ENCODE measurements at places on chromosomes 1 and 21.

- DNase-seq = no peak
Observed at GRCh38 chr1:223183268-223183862, 40.3 kb upstream of the TLR5 start.

DNA sequence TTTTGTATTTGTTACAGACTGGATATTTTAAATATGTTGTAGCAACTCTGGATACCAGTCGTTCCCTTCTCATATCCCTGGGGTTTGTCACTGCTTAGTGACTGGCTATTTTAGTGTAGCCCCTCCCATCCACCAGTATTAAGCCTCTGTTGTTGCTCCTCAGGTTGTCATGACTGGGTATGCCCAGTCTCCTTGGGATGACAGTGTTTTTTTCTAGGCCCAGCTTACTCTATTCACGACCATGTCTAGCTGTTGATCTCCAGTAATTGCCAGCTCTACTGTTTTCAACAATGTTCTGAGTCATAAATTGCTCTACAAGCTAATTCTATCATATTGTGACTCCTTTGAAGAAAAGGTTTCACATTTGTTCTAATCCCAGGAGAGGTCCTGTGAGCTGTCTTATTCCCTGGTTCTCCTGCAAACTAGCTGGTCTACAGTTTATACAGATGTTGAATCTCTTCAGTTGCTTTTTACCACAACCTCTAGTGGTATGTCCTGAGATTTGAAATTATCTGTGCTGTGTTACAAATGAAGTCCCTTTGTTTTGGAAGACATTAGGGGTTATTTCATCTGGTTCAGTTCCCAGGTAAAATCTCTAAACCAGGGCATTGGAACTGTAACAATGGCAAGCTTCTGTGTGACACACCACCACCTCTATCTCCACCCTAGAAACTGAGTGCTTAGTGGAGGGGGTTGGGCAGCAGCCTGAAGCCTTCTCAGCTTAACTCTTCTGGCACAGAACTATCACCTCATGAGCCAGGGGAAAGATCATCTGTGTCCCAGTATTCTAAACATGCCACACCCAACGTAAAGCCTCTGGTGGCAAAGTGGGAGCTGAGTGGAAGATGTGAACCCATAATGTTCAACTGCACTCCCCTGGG, 124.6 kb downstream of the TRIM33 start:
- no peak for DNase-seq

- no peak for DNase-seq
Observed at GRCh38 chr1:119336848-119337247, 31.7 kb upstream of the HAO2 start.

GRCh38 chr1:151131701-151132334, 14.6 kb downstream of the SEMA6C start:
- DNase-seq = no peak

DNA sequence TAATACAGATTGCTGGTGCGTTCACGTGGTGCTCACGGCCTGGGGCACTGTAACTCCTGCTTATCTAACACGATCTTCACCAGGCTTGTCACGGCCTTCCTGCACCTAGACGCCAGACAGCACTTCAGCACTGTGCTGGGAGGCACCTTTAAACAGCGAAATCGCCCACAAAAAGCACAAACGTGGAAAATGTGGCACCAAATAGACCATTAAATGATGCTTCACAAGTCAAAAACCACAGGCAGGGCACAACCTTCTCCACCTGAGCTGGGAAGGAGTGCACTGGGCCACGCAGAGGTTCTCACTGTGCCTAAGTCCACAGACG, 20.0 kb downstream of the IBA57 start:
- no peak for DNase-seq

- DNase-seq = peak; percentile 45
Observed at GRCh38 chr1:16078925-16079656, 5.6 kb upstream of the FAM131C start.

DNA sequence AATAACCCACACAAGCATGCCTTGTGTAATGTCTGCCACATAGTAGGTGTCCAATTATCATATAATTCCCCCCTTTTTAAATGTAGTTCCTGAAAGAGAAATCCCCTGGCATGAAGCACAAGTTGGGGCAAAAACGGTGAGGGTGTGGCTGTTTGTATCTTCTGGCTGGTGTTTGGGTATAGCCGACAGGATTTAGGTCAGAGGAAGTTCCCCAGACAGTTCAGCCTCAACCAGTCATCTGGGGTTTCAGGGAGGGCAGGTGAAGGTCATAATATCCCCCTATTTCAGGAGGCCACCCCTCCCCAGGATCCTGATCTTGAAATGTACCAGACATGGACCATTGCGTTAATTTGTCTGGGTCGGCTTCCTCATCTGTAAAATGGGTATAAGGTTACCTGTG, 29.1 kb upstream of the JUN start:
- no peak for DNase-seq

GRCh38 chr1:42940851-42941639, 17.6 kb downstream of the SLC2A1 start:
- DNase-seq = no peak

- peak; percentile 4 for DNase-seq
Observed at GRCh38 chr1:147890177-147890790, 12.3 kb upstream of the GJA8 start.

DNA sequence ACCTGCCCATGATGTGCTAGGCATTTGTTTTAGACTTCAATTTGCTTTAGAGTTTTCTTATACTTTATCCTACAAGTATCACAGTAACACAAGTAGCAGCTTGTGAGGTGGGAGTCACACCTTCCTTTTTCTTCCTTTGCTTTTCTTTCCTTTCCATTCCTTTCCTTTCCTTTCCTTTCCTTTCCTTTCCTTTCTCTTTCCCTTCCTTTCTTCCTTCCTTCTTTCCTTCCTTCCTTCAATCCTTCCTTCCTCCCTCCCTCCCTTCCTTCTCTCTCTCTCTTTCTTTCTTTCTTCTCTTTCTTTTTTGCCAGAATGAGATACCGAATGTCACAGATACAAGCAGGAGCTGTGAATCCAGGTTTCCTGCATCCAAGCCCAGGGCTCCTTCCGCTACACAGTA, 3.9 kb downstream of the DPT start:
- no peak for DNase-seq

GRCh38 chr1:4464478-4464877, 189.9 kb upstream of the AJAP1 start:
- DNase-seq = no peak

- DNase-seq = no peak
Observed at GRCh38 chr1:176208034-176208433, 948 bp upstream of the COP1 start.

- no peak for DNase-seq
Observed at GRCh38 chr1:48878191-48878940, 101.7 kb upstream of the BEND5 start.

DNA sequence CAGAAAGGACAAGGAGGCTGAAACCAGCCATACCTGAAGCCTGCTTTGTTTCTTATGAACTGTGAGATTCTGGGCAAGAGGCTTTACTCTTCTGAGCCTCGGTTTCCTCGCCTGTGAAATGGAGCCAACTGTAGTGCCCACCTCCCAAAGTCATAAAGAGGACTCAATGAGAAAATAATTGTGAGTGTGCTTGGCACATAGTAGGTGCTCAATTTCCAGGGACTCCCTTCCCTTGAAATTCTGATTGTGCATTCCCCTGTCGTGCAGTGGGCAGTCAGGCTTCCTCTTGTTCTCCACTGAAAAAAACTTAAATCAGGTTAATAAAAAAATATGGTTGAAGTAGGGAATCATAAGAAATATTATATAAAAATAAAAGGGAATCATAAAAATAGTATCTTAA, 37.5 kb upstream of the RUNX3 start:
- DNase-seq = no peak

- peak; percentile 46 for DNase-seq
Observed at GRCh38 chr1:12618965-12619791, 1.2 kb upstream of the DHRS3 start.

- DNase-seq = no peak
Observed at GRCh38 chr21:45211661-45212060, 76.0 kb downstream of the POFUT2 start.

GRCh38 chr1:206497363-206497762, 10.0 kb upstream of the RASSF5 start:
- no peak for DNase-seq

GRCh38 chr1:169741666-169742394, 8.0 kb upstream of the SELE start:
- no peak for DNase-seq

- no peak for DNase-seq
Observed at GRCh38 chr1:163069655-163070277, 605 bp downstream of the RGS4 start.

DNA sequence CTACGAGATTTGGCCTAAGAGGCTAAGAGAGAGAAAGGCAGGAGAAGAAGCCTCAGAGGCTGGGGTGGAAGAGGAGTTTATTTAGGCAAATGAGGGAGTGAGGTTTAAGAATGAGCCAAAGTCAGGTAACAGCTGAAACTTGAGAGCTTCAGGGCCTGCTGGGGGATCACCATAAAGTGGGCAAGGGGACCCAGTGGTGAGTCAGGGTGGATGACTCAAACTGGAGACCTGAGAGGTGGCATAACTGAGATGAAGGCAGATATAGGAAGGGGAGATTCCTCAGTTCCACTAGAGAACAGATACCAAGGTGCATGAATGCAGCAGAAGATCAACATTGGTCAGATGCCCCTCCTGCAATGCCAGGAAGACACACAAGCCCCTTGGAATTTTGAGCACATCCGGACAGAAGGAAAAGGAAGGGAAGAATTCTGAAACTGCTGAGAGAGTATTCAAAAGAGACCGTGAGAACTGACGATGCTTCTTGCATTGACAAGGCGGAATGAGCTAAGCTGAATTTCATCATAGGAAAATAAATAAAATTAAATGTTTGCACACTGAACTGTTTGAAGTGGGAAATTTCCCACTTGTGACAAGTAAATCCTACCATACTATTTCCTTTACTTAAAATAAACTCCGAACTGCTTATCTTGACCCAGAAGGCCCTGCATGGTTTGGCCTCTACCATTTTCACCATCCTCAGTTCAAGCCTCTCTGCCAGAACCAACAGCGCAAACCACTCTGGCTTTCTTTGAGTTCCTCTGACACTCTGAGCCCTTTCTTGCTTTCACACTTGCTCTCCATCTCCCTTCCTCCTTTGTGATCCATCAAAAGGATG, 94.1 kb downstream of the NMNAT2 start:
- DNase-seq = no peak

- no peak for DNase-seq
Observed at GRCh38 chr1:43789604-43790550, 82.5 kb downstream of the ST3GAL3 start.

- no peak for DNase-seq
Observed at GRCh38 chr1:182869241-182869666, 30.1 kb downstream of the DHX9 start.

- DNase-seq = no peak
Observed at GRCh38 chr1:93690921-93691789, 9.5 kb upstream of the BCAR3 start.
